ENCODE measurements at places on chromosomes 1 and 21.

- DNase-seq: no peak
Measured at GRCh38 chr1:9903801-9904527, 6.1 kb downstream of the CTNNBIP1 start.

GRCh38 chr1:59520827-59521418, 224.0 kb downstream of the FGGY start:
- DNase-seq: peak; percentile 88

DNA sequence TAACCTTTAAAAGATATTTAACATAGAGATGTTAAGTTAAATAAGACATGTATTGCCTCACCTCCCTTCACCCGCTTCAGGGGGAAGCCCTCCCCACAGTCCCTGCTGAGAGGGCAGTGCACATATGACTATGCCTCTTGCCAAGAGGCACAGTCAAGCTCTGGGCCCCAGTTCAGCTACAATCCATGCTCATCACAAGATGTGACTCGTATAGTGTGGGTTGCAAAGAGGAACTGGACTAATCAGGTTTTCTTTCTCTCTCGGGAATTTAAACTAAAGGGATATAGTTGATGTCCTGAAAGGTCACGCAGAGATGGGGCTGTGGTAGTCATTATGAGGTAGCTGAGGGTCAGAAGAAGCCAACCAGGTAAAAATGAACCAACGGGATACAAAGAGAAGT, 35.6 kb downstream of the LYST start:
- peak; percentile 79 for DNase-seq

GRCh38 chr1:3776231-3776961, 3.8 kb downstream of the SMIM1 start:
- DNase-seq: no peak

GRCh38 chr1:93207211-93207610, 26.7 kb downstream of the CCDC18 start:
- DNase-seq: no peak

DNA sequence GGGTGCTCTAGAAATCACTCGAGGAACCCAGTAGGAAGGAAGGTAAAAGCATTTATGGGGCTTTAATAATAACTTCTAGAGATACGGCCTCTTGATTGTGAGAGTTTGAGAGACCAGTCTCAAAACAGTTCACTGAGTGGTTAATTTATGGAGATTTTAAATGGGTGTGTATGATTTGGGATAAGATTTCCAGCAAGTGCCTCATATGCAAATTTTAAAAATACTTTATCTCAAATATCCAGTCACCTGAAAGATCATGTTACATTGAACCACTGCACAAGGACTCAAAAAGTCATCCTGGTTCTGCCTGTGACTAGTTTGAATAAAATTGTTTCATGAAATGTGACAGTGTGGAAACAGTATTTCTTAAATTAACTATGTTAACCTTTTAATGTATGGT, 64.5 kb downstream of the HUNK start:
- DNase-seq: no peak

- DNase-seq: no peak
Measured at GRCh38 chr1:1128454-1129139, 12.7 kb upstream of the C1orf159 start.

- peak; percentile 6 for DNase-seq
Measured at GRCh38 chr1:93489756-93490155, 41.8 kb downstream of the FNBP1L start.

DNA sequence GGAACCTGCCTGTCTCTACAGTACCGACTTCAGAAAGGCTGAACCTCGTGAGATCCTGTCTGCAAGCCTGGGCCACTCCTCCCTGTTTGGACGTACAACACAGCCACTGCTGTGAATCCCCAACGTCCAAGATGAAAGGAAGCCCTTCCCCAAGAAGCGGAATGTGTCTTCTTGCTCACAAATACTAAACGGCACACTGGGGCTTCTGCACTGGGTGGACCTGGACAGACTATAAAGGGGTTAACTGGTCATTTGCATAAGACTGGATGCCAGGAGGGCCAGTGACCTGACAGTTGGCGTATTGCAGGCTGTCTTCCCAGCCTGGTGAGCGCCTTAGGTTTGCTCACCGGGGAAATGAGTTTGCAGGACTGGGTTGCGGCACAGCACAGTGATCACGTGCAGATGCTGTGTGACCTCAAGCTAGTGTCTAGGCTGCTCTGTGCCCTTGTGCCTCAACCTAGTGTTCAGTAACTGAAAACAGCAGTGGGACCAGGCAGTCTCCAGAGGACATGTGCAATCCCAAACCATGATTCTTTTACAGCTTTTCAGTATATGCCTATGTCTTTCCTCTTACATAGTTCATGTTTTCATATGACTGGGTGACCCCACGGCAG, 19.5 kb upstream of the AJAP1 start:
- no peak for DNase-seq

- DNase-seq: no peak
Measured at GRCh38 chr1:53594391-53595180, 135.4 kb downstream of the DMRTB1 start.

GRCh38 chr1:57949168-57949567, 525.3 kb upstream of the DAB1 start:
- no peak for DNase-seq

DNA sequence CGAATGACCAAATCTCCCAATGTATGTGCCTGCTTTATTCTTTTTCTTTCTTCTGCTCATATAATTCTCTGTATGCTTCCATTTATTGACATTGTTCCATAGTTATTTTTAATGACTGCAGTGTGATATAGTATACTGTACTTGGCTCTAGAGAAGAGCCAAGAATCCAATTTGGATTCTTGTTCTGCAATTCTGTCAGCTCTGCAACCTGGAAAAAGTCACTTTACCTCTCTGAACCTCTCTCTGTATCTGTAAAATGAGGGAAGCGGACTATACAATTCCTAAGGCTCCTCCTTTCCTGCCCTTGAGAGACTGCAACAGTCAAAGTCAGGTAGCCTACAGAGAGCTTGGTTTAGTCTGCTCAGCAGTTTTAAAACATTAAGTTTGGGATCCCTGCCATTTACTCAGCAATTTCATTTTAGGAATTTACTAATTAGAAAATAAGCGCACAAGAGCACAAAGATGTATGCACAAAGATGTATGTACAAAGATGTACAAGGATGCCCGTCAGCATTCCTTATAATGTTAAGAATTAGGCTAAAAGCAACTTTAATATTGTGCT, 14.7 kb downstream of the DNAJC16 start:
- no peak for DNase-seq

DNA sequence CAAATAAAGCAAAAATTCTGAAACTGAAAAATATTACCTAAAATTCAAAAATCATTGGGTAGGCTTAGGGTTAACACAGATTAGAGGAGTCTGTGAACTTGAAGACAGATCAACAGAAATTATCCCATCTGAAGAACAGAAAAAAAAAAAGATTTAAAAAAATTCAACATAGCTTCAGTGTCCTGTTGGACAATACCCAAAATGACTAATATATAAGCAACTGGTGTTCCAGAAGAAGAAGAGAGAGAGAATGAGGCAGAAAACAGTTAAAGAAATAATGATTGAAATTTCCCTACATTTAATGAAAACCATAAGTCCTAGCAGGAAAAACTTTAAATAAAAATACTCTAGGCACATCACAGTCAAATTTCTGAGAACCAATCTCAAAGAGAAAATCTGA, 31.5 kb downstream of the TMCO1 start:
- no peak for DNase-seq

DNA sequence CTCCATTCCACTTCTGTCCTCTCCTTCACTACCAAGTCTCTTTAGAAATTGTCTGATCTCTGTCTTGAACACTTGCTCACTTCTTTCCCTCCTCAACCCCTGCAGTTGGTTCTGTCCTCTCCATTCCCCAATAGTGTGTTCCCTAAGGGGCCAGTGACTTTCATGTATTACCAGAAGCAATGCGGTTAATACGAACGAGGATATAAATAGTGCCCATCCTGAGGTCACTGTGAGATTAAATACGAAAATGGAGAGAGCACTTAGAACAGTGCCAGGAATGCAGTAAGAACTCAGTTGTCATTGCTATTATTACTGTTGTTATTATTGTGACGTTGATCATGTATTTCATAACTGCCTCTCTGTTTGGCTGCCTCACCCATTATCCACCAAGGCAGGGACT, 53.0 kb upstream of the ARTN start:
- DNase-seq: no peak

DNA sequence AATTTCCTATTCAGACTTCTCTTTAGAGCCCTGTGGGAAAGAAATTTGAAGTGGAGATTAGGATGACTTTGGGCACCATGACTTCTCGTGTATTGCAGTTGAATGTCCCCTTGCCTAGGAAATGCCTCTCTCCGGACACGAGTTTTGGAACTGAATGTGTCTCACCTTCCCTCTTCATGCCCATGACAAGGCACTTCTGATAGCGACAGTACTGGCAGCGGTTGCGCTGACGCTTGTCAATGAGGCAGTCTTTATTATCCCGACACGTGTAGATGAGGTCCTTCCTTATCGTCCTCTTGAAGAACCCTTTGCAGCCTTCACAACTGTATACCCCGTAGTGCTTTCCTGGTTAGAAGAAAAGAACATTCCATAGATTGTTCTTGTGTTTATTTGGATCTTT, 28.1 kb downstream of the RXRG start:
- DNase-seq: no peak

GRCh38 chr21:21559285-21560045, 561.3 kb downstream of the NCAM2 start:
- DNase-seq: no peak

GRCh38 chr1:218718977-218719376, 373.8 kb downstream of the TGFB2 start:
- no peak for DNase-seq

DNA sequence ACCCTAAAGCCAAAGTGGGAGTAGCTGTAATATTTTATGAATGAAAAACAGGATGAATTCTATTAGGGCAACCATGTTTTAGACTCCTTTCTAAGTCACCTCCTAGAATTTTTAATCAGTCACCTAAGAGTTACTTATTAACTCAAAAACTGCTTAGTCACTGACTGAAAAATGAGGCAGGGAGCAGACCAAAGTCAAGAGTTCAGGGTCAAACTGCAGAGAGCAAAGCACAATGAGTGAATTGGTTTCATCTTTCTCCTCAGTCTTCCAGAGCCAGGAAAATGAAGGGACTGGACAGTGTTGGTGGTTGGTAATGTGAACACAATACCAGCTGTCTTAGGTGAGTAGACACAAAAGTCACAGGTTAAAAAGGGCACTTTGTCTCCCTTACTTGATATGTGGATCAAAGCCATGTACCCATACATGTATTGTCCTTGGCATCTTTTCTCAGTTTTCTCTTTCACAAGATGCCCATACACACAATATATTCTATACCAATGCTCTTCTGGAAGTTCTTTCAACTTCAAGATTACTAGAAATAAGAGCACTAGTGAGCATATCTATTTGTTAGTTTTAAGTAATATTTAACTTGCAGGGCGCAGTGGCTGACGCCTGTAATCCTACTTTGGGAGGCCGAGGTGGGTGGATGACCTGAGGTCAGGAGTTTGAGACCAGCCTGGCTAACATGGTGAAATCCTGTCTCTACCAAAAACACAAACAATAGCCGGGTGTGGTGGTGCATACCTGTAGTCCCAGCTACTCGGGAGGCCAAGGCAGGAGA, 42.2 kb downstream of the ATP1B1 start:
- no peak for DNase-seq

GRCh38 chr1:203300441-203301330, 4.6 kb upstream of the BTG2 start:
- DNase-seq: no peak

GRCh38 chr1:85049735-85050166, 1.5 kb upstream of the MCOLN3 start:
- DNase-seq: no peak

DNA sequence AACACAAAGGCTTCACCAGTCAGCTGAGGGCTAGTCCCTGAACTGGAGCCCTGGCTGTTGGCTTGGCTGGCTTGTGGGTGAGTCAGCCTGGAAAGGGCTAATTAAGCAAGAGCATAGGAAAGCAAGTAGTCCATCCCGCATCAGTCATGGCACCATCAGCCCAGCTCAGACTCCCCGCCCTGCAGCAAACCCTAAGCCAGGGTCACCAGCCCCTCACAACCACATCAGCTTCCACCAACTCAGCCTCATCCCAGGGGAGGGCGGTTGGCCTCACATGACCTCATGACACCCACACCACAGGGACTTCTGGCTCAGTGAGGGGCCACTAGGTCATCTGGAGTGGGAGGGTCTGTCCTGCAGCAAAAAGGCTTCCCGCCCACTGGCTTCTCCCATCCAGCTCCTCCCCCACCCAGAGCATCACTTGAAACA, 7.0 kb upstream of the SPATC1L start:
- DNase-seq: no peak

DNA sequence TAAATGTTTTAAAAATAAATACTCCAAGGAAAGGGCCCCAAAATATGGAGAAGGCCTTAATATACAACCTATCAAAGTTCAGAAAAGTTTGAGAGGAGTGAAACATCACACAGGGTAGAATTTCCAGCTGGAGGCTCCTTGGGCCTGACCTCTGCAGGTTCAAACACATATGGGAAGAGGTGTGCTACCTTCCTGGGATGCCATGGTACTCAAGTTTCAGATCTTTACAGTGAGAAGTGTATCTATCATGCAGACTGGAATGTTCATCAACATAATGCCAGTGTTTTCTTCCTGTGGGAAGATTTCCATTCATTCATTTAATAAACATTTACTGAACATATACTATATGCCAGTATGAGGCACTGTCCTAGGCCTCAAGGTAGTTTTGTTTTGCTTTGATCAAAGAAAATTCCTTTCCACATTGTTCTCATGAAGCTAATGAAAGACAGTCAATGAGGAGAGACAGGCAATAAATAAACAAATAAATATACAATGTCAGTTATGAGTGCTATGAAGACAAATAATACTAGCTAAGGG, 14.6 kb upstream of the ADAR start:
- DNase-seq: no peak

GRCh38 chr1:244371242-244372141, 80.2 kb downstream of the ADSS2 start:
- no peak for DNase-seq

DNA sequence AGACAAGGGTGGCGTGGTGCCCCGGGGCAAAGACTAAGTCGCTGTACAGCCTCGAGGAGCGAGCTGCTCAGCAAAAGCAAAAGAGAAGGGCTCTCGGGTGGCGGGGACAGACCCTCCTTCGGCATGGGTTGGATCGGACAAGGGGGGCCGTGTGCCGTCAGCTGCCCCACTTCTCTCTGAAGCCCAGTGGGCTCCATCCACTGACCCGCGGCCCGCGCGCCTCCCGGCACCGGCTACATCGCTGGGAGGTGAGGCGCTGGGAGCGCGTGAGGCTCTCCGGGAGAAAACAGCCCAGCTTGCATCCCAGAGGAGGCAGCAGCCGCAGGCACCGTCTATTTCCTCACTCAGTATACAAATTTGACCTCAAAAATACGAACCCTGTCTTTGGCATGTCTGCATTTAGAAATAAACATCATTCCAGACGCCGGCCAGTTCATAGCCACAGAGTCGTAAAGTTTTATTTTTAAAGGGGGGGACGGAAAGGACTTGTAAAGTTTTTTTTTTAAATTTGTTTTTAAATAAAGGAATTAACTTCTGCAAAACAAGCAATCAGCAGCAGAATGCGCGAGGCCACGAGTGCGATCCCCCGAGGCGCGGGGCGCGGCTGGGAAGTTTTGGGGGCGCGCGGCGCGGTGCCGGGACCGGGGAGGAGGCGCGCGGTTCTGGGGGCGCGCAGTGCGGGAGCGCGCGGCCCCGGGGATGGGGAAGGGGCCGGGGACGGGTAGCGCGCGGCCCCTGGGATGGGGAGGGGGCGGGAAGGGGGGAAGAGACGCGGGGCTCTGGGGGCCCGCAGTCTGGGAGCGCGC, 689 bp upstream of the GPR137B start:
- DNase-seq: peak; percentile 26

- peak; percentile 47 for DNase-seq
Measured at GRCh38 chr1:91511386-91511785, 10.7 kb downstream of the CDC7 start.
